ENCODE measurements at places on chromosomes 7 and 10.
A peak's percentile ranks its signal among the peaks of the same experiment; 100 is the strongest.

DNA sequence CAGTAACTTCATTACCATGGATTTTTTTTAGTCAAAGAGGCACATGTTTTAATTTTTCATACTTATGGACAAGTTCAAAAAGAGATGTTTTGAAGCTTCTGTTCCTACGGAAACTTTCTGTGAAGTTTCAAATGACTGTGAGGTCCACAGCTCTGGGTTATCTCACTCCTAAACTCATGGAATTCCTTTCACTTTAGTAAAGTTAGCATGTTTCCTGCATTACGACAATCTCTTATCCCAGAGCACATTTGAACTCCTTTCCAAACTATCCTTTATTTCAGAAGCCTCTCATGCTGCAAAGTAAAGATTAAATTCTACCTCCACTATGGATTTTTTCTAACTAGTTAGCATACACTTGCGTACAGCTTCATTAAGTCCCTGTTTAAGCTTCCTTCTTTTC is 15.3 kb upstream of the ADD3 start:
- DNase-seq: no peak

DNA sequence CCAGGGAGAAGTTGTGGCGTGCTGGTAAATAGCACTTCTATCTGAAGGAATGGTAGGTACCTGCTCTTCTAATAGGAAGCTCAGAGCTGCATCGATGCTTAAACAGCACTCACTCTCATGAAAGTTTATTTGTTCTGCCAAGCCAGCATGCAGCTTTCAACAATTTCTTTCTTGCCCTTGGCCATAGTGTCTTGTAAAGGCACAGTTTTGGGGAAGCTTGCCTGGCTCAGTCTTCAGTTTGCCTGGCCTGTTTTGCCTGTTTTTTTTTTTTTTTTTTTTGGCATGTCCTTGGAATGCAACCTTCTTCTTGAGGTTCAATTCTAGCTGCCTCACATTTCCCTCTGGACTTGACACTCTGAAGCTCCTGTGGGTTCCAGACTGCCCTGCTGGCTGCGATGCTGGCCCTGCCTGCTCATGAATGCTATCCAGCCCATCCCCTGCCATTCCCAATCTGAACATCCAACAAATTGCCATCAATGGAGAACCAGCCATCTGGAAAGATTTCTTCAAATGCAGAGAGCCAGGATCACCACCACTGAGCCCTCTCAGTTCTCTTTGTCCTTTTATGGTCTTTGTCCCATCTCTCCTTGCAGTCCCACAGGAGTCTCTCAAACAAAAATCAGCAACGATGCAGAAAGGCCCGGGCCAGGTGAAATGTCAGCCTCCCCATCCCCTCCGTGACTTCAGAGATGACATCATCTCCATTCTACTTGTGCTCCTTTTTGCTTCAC is 133.9 kb downstream of the ANLN start:
- no peak for DNase-seq

DNA sequence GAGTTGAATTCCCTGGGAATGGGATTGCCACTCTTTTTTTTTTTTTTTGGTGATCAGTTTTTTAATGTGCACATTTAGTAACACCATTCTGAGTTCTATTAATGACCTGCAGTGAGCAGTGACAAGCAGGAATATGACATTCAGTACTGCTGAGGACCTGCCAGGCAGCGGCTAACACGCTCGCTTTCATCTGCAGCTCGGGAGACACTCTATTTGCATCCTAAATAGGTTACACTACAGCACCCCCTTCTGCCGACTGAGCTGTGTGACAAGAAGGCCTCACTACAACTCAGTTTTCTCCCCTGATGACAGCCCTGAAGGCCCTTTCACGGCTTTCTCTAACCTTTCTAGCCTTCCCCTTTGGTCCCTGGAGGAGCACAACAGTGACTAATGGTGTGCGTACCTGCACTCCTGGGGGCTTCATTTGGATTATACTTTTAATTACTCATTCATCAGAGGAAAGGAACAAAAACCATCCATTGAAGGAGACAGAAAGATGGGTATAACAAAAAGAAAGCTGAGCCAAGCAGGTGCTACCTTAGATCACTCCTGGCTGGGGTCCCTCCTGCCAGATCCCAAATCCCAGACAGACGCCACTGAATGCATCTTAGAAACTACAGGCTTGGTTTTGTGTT is 872.4 kb downstream of the LRMDA start:
- no peak for DNase-seq

DNA sequence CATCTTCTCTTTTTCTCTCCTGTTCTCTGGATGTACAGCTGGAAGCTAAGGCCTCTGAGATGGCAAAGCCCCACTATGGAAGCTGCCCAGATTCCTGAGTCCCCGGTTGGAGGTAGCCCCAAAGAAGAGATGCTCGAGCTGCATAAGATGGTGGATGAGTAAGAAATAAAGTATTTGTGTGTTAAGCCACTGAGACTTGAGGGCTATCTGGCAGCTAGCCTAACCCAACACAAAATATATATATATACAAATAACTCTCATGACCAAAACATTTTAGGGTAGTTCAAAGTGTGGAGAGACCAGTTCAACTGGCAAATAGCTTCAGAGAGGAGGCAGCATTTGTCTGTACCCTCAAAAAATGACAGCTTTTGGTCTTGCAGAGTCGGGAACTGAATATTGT is 72.4 kb upstream of the PDE1C start:
- no peak for DNase-seq

GRCh38 chr7:47914717-47915615 is 33.3 kb downstream of the PKD1L1 start:
- no peak for DNase-seq

GRCh38 chr10:101236376-101237080 is 7.3 kb upstream of the LBX1 start:
- DNase-seq: no peak

DNA sequence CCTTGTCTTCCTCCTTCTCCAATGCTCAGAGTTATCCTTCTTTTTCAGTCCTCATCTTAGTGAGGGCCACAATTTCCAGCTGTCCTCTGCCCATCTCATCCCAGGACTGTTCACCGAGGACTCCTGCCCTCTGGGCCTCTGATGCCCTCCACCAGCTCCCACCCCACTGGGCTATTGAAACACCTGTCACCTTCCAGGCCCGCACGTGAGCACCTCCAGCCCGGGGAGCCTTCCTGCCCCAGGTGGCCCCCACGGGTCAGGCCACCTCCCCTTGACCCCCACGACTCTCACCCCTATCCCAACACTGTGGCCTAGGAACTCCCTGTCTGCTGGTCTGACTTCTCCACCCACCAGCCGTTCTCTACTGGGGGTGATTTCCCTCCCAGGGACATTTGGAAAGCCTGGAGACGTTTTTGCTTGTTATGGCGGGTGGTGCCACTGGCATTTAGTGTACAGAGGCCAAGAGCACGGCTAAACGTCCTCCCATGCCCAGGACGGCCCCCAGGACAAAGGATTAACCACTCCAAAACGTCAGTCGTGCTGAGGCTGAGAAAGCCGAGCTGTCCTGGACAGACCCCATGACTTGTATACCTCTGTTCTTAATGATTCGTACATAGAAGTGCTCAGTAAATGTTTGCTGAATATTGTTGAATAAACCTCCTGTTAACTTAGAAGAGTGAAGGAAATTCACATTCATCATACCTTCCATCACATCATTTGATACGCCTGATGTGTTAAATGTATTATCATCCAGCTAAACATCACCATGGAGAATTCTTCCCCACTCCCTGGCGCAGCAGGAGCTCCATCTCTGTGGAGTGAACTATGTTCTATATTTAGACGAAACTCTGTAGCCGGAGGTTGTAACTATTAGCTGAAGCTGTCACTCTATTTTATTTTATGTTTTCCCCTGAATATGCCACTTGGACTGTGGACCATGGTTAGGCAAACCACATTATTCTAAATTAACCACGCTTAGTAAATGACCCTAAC is 270.1 kb upstream of the SHH start:
- no peak for DNase-seq

- DNase-seq: peak; percentile 54
These were observed 31.9 kb downstream of the LRRC18 start for GRCh38 chr10:48907730-48908129.

GRCh38 chr10:84783909-84784308 is 455.5 kb downstream of the CCSER2 start:
- DNase-seq: no peak

DNA sequence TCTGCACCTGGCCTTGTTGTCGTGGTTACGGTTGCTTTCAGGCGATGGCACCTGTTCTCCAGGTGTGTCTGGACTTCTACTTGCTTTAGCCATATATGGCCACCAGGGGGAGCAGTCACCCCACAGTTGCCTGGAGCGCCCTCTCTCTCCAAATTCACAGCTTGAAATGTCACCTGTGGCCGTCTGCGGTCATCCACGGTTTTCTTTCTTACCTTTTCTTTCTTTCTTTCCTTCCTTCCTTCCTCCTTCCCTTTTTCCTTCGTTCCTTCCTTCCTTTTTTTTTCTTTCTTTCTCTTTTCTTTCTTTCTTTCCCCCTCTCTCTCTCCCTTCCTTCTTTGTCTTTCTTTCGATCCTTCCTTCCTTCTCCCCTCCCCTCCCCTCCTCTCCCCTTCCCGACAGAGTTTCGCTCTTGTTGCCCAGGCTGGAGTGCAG is 150.5 kb upstream of the VKORC1L1 start:
- peak; percentile 72 for DNase-seq

DNA sequence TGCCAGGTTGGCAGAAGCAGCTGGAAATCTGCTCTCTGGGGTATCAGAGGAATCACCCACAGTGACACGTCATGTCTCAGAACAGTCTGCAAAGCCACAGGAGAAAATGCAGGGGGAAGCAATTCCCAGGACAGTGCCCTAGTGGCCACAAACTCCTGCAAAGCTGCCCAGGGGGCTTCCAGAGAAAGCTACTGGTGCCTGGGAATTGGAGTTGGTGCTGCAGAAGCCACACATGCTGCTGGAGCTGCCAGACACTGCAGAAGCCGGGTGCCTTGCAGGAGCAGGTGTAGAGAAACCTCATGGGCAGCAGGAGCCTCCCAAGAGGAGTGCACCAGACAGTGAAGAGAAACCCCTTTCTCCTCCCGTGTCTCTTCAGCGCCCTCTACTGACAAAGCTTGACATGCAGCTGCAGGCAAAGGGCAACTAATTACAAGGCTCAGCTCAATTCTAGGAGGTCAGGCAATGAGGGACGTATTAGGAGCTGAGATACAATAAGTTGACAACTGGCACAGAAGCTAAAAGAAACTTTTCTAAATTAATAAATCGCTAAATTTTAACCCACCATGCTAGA is 30.2 kb upstream of the NUB1 start:
- no peak for DNase-seq

DNA sequence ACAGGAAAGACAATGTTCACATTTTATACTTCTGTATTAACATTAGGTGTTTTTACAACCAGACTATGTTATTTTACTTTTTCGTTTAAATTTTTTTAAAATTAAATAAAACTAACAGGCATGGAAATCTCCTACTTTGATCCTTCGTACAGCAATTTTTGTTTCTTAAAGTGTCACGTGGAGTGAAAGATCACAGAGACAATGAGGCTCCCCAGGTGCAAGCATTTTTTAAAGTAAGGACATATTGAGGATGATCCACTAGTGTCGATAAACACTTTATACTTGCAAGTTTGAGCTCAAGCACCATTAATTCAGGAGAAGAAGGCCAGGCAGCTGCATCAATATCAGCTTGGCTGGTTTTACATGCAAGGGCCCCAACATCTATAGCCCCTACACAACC is 68.5 kb upstream of the FAM133B start:
- no peak for DNase-seq

DNA sequence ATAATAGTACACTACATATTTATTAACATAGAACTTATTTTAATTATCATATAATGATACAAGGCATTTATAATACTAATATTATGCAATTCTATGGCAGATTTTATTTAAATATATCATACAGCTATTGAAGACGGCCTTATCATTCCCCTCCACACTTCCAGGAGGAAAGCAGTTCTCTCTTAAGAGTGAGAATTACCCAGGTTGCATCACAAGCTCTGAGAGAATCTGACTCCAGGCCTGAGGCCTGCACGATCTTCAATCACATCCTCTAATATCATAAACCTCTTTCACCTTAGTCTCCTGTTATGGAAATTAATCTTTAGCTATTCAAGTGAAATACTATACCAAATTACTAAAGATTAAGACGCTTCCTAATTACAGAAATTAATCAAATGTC is 564.4 kb downstream of the PARD3 start:
- DNase-seq: no peak

GRCh38 chr7:11911900-11912299 is 79.9 kb upstream of the THSD7A start:
- DNase-seq: no peak

DNA sequence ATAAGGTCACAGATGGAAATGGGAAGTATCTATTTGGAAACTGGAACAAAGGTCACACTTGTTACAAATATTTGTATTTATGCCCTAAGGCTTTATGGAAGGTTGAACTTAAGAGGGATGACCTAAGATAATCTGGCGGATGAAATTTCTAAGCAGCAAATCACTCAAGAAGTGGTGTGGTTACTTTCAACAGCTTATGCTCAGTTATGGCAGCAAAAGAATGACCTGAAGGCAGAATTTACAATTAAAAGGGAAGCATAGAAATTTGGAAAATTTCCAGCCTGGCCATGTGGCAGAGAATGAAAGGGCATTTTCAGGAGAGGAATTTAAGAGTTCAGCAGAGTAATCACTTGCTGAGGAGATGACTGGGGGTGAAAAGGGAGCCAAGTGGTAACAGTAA is 95.8 kb upstream of the TNS3 start:
- DNase-seq: no peak

DNA sequence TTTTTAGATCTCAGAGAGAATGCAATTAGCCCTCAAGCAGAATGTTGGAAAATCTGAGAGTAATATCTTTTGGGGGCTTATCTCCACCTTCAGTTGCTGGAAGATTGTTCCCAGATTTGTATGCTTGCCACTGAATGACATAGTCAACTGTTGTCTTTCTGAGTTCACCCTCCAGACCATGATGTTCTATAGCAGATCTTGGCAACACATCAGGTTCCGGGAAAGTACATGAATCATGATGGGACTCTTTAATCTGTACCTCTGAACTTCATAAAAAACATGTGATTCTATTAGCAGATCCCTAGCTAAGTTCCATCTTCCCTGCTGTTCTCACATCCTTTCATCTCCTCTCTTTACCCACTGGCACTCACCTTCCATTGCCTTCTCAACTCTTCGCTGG is 68.9 kb downstream of the PLCE1 start:
- no peak for DNase-seq

GRCh38 chr7:40629891-40630290 is 495.1 kb downstream of the SUGCT start:
- DNase-seq: no peak

- peak; percentile 81 for DNase-seq
These were observed at the start of gene PTPRN2 for GRCh38 chr7:158587162-158588084. PTPRN2 (minus strand) TSS chr7:158587823.

GRCh38 chr10:56632537-56632936 is 271.5 kb upstream of the ZWINT start:
- no peak for DNase-seq

- DNase-seq: no peak
These were observed 90.9 kb downstream of the NT5C2 start for GRCh38 chr10:103102195-103102594.

GRCh38 chr7:37376386-37376785 is 72.3 kb downstream of the ELMO1 start:
- DNase-seq: no peak

GRCh38 chr7:141563956-141564623 is 12.9 kb downstream of the AGK start:
- no peak for DNase-seq
